ENCODE measurements at places on chromosomes 6 and 20.

GRCh38 chr20:20847814-20848213, 135.4 kb upstream of the RALGAPA2 start:
- DNase-seq: no peak

GRCh38 chr6:37594895-37595294, 95.2 kb upstream of the CCDC167 start:
- DNase-seq: no peak

GRCh38 chr6:138382498-138383265, 5.0 kb downstream of the SMIM28 start:
- DNase-seq: no peak

DNA sequence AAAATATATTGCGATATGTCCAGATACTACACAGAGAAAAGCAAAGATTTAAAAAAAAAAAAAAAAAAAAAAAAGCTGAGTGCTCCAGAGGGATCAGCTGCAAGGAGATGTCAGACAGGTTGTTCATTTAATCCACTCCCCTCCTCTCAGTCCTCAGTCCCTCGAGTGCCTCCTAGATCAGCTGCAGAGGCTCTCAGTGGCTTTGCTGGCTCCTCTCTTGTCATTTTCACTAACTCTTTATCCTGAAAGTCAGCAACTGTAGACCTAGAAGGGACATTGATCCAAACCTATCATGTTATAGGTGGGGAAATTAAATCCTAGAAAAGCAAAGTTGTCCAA, 61.6 kb downstream of the KIAA0319 start:
- peak; percentile 96 for DNase-seq

- DNase-seq: no peak
Observed at GRCh38 chr6:168939041-168939440, 314.6 kb downstream of the THBS2 start.

- DNase-seq: no peak
Observed at GRCh38 chr20:62334881-62335280, 32.1 kb downstream of the ADRM1 start.

DNA sequence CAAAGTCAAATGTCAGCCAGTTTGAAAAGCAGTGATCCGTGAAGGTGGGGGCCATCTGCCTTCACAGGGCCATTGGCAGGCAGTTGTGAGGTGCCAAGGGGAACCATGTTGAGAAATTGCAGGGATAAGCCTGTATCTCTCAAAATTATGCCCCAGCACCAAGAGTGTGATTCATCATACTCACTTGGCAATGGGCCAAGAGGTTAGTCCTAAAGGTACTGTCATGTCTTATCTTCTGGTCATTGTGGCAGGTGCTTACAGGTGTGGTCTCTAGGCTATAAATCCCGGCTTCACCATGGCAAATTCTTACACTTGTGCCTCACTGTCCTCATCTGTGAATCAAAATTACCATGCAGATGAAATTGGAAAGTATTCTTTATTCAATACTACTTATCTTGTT, 150.7 kb upstream of the LAMP5 start:
- peak; percentile 32 for DNase-seq

- DNase-seq: no peak
Observed at GRCh38 chr6:105646391-105646867, 243.5 kb upstream of the PREP start.

DNA sequence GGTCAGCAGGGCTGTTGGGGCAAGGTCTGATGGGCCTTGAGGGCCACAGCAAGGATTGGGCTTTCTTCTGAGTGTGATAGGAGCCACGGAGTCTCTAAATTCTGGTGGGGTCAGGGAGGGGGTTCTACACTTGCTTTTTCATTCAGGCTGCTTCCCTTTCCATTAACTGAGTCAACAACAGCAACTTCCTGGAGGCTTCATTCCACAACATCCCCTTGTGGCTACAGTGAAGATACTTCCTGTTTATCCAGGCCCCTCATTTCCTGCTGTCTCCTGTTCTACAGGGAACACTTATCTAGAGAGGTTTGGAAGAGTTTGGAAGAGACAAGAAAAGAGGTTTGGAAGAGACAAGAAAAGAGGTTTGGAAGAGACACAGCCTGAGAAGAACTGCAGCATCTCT, 144.8 kb upstream of the ENPP5 start:
- no peak for DNase-seq

GRCh38 chr6:79628466-79629288, 2.5 kb upstream of the SH3BGRL2 start:
- no peak for DNase-seq

GRCh38 chr6:168518348-168518745, 77.4 kb downstream of the SMOC2 start:
- no peak for DNase-seq

- DNase-seq: no peak
Observed at GRCh38 chr6:11262242-11262641, 29.8 kb upstream of the NEDD9 start.

GRCh38 chr6:105622226-105622625, 219.3 kb upstream of the PREP start:
- DNase-seq: no peak

DNA sequence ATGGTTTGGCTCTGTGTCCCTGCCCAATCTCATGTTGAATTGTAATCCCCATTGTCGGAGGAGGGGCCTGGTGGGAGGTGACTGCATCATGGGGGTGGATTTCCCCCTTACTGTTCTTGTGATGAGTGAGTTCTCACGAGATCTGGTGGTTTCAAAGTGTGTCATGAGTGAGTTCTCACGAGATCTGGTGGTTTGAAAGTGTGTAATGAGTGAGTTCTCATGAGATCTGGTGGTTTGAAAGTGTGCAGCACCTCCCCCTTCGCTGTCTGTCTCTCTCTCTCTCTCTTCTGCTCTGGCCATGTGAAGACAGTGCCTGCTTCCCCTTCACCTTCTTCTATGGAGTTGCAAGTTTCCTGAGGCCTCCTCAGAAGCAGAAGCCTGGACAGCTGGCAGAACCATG, 87.6 kb downstream of the MYLK4 start:
- DNase-seq: no peak
